Omental fat pad (tissue), 4 donors: ENCODE measurements at places on chromosomes 11 and 22. TPM values are rescaled to one million over a fixed set of nuclear protein-coding genes. Genes with fewer than 3 reads are reported as not detected.

- no peak for DNase-seq
Measured at GRCh38 chr11:122931510-122931909, 49.0 kb downstream of the JHY start.

The PDE3B gene
- total RNA-seq, result 194 TPM

The SOX10 gene
- total RNA-seq, result not detected

- DNase-seq, result no peak
Measured at GRCh38 chr11:60978546-60979380, 7.3 kb downstream of the CD6 start.

DNA sequence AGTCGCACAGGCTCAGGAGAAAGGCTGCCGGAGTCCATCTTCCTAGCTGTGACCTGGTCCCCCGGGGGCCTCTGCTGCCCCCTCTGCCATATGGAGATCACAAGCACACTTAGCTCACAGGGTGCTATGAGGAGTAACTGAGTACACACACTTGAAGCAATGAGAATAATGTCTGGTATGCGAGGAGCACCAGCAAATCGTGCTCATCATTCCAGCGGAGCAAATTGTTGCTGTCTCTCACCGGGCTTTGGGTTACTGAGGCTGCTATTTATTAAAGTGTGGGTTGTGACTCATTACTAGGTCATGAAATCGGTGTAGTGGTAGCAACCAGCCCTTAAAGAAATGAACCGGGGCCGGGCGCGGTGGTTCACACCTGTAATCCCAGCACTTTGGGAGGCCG, 48.1 kb upstream of the EIF3D start:
- no peak for DNase-seq

The USP2 gene
- 17.5 TPM for total RNA-seq

- no peak for DNase-seq
Measured at GRCh38 chr11:118318581-118319336, 14.2 kb downstream of the CD3E start.

The OR5AN1 gene
- not detected for total RNA-seq

The GAS2L1 gene
- 13.4 TPM for total RNA-seq

GRCh38 chr11:97231231-97231630, 841.4 kb downstream of the JRKL start:
- no peak for DNase-seq

- no peak for DNase-seq
Measured at GRCh38 chr11:1728931-1729691, 21.3 kb downstream of the IFITM10 start.
